Osteoblast (primary cell): ENCODE measurements at places on chromosomes 2 and 18.
A peak's percentile ranks its signal among the peaks of the same experiment; 100 is the strongest.

- DNase-seq = peak; percentile 66
Measured at GRCh38 chr2:3426615-3427014, 47.1 kb downstream of the TRAPPC12 start.

GRCh38 chr18:2100694-2101213 is 470.6 kb downstream of the METTL4 start:
- DNase-seq = no peak

DNA sequence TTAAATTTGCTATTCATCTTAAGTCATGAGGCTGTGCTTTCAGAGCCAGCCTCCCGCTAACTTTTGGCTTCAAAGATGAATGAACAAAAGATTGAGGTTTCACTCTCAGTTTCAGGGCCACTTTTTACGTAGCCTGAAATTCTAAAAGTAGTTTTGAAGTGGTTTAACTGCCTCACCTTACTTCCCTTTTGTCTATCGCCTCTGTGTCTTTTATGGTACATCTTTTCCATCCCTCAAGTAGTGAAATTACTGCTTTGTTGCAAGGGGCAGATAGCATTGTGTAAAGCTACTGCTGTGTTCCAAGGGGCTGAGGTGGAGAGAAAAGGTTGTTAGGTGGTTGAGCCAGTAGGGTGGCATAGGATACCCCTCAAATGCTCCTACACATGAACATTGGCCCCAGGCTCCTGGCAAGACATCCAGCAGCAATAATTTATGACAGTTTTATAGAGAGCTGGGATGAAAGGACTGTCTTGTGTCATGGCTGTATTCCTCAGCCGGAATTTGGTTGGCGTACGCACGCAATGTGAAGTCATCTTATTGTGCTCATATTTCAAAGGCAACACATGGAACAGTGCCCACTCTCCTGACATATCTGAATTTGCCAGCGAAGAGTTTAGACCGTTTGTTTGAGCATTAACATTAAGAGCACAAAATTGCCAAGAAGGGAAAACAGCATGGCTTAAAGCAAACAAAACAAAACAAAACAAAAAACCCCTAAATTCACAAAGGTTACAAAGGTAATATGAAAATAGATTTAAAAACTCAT is 32.2 kb downstream of the QPCT start:
- DNase-seq = no peak

DNA sequence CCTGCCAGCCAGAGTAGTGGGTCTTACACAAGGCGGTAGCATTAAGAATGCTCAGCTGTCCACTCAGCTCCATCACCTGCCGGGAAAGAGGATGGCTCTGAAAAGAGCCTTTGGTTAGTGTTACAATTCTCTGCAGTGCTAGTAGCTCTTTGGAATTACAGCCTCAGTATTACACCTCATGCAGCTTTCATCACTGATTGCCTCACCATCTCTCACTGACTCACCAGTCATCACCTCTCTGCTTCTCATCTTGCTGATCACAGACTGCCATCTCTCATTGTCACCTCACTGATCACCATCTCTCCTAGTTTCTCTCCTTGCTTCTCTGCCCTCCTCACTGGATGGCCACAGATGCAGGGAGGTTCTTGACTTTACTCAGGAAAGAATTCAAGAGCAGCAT is 573.5 kb upstream of the SETBP1 start:
- DNase-seq = no peak

GRCh38 chr2:8154936-8155335 is 526.9 kb upstream of the ID2 start:
- peak; percentile 58 for DNase-seq

DNA sequence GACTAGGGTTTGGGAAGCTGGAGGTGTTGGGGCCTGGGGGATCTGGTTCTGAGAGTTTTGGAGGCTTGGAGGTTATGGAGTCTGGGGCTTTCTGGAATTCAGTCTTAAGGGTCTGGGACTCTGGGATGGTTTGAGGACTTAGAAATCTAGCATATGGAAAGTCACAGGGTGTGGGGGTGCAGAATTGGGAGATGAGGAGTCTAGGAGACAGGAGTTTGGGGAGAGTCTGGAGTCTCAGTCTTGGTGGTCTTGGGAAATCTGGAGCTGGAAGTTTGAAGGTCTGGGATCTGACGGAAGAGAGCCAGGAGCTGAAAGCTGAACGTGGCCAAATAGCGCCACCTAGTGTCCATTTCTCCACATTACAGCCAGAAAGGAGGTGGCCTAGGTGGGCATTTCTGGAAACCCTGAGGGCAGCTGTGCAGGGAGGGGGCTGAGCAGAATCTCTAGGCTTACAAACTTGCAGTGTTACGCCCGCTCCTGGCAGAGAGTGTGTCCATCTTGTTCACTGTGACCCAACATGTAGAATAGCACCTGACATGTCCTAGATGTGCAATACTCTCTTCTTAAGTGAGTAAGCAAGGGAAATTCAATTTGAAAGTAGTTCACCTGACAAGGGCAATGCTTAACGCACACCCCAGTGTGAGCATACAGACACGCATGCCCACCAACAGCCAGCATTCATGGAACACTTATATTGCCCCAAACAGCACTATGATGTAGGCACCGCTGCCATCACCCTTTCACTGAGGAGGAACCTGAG is 204.8 kb downstream of the TFCP2L1 start:
- DNase-seq = peak; percentile 95

DNA sequence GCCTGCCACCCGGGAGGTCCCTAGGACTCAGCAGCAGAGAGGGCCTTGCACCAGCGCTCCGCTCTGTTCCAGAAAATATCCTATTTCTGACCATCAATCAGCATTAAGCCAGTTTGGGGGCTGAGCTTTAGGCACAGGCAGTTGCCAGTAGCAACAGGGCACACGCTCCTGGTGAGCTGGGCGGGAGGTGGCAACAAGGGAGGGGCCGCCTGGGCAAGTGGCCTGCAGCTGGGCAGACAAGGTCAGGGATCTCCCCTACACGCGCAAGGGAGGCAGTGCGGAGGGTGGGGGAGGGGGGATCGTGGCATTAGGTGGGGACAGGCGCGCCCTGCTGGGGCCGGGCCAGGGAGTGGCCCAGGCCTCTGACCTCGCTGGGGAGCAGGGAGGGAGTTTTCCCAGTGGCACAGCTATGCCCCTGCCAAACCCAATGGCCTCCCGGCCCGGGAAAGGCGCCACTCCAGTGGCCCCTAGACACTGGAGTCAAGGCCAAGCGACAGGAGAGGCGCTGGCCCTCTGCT is 302.8 kb downstream of the NCKAP5 start:
- peak; percentile 85 for DNase-seq

DNA sequence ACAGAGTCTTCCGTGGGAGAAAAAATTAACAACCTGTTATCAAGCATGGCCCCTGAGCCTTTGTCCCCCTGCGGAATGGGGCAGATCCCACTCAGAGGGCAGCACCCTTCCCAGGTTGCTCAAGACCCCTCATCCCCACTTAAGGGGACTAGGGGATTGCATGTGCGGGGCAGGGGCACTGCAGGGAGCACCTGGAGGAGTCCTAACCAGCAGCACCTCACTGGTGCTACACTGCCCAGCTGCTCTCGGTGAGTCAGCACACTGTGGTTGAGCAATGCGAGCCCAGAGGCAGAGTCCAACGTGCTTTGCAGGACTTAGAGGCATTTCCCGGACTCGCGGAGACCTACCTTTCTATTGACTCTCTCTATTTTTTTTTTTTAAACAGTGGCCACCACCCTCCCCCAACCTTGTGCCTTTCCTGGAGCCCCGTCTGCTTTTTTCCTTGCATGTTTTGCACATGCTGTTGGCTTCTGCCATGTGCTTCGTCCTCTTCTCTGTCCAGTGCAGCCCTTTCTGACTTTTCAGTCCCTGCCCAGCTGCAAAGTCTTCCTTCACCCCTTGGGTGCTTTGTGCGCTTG is 74.0 kb downstream of the IL1R2 start:
- DNase-seq = peak; percentile 75

DNA sequence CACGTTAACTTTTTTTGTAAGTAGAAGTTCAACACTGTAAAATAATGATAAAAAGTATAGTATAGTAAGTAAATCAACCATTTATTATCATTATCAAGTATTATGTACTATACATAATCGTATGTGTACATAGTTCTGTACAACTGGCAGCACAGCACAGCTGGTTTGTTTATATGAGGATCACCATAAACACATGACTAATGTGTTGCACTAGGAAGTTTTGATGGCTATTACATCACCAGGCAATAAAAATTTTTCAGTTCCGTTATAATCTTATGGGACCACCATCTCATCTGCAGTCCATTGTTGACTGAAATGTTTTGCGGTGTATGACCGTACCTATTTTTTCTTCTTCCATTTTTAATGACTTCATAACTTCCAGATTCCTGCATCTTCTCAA is 39.2 kb upstream of the ZNF385B start:
- DNase-seq = no peak

DNA sequence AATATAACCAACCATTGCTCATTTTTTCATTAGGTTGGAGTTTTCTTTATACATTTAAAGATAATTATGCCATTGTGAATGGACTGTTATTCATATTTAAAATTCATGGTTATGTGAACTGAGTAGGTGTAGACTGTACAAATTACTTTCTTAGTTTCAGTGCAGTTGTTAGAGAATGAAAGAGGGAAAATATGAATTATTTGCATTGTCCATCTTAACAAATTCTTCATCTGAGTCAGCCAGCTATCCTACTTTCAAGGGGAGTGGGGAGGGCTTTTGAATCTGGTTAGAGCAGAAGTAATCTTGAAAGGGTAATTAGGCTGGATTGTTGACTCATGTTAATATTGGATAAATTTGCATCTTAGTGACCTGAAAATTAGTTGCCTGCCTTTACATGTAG is 212.0 kb downstream of the MCFD2 start:
- DNase-seq = no peak

- DNase-seq = no peak
Measured at GRCh38 chr2:167271932-167272331, 383.7 kb downstream of the XIRP2 start.

DNA sequence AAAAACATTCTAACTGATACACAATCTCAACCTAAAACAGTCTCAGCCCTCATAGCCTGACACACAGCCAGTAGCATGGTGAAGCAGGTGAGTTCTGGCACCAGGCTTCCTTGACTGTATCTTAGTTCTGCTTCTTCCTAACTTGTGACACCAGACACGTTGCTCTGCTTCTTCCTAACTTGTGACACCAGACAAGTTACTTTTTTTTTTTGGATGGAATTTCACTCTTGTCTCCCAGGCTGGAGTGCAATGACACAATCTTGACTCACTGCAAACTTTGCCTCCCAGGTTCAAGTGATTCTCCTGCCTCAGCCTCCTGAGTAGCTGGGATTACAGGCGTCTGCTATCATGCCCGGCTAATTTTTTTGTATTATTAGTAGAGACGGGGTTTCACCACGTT is 6.7 kb upstream of the ATG16L1 start:
- DNase-seq = no peak

DNA sequence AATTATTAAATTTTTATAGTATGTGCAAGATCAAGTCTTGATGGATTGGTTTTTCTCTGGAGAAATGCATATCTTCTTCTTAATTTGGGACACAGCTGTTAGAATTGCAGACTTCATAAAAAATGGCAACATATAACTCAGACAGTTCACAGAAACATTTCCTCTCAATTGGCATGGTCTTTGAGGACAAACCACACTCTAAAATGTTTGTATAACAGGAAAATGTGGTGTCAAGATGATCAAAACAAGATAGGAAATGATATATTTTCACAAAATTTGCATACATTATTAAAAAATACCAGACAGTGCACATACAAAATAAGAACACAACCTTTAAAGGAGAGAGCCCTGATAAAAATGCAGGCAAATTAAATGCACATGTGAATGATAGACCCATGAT is 63.9 kb downstream of the ICOS start:
- DNase-seq = no peak

GRCh38 chr2:46956981-46957531 is 41.5 kb upstream of the MCFD2 start:
- no peak for DNase-seq

- peak; percentile 5 for DNase-seq
Measured at GRCh38 chr2:136381722-136382633, 264.0 kb upstream of the CXCR4 start.

DNA sequence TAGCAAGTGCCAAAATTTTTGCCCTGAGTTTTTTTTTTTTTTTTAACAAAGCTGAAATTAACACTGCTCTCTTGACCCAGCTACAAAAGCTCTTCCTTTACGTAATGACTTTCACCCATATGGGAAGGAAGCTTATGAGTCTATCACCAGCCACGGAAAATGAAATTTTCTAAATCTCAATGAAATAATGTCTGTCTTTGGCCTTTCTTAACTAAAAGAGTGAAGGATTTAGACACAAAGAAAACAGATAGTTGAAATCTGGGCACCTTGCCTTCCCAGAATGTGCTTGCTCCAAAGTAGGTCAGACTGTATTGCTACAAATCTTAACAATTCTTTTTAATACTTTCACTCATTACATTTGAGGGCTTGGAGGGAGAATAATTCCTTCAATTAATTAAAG is 180.8 kb upstream of the MGAT5 start:
- DNase-seq = no peak

GRCh38 chr2:23397478-23397877 is 12.5 kb downstream of the KLHL29 start:
- DNase-seq = no peak

DNA sequence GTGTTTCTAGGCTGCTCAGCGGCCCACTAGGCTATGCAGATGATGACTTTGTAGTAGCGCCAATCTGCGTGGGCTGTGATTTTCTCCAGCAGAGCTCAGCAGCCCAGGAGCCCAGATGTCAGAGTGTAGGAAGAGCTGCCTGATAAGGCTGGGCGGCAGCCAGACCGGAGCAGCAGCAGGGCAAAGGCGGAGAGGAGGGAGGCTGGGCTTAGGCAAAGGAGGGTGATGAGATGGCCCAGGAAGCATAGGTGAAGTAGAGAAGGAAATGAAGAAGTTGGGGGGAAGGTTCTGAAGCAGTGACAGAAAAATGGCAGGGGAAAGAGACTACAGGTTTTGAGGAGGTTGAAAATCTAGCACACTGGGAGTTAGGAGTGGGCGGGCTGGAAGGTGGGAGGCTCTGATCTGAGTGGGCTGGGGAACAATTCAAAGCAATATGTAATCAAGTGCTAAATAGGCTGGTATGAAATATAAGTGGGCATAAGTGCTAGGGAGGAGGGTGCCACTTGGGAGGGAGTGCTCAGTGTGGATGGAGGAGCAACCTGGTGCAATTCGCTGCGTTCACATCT is 50.6 kb upstream of the STPG4 start:
- DNase-seq = no peak

GRCh38 chr2:238913931-238914647 is 66.2 kb downstream of the TWIST2 start:
- DNase-seq = peak; percentile 89

DNA sequence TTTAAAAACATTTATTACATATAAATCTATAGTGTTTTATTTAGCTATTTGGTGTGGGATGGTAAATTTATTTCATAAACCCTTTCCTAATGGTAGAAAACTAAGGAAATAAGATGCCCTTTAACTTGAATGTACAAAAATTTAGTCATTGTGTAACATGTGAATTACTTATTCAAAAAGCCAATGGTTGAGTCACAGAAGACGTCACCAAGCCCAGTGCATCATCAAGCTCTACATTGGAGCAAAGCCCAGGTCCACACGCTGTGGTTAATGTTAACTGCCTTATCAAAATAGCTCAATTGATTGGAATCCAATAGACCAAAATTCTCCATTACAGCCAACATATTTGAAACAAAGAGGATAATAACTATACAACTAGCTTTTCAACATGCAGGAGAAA is 145.5 kb upstream of the LYPD1 start:
- DNase-seq = peak; percentile 81
